Renal pelvis (tissue), 12 donors: ENCODE measurements at places on chromosomes 3 and 15.
A peak's percentile ranks its signal among the peaks of the same experiment; 100 is the strongest.

DNA sequence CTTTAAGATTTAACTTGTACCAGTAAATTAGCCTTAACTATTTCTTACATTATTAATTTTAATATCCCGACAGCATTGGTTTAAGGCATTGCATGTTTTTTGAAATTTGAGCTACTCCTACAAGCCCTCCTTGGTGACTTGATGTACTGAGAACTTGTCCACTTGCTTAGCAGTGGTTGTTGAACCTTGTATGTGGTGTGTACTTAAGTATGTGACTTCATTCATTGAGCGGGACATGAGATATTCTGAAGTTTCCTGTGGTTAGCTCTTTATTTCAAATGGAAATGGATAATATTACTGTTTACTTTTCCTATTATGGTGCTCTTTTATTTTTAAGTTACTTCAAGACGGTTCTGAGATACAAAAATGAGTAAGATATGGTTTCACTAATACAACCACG is 3.6 kb upstream of the COL6A5 start:
- DNase-seq, result no peak

DNA sequence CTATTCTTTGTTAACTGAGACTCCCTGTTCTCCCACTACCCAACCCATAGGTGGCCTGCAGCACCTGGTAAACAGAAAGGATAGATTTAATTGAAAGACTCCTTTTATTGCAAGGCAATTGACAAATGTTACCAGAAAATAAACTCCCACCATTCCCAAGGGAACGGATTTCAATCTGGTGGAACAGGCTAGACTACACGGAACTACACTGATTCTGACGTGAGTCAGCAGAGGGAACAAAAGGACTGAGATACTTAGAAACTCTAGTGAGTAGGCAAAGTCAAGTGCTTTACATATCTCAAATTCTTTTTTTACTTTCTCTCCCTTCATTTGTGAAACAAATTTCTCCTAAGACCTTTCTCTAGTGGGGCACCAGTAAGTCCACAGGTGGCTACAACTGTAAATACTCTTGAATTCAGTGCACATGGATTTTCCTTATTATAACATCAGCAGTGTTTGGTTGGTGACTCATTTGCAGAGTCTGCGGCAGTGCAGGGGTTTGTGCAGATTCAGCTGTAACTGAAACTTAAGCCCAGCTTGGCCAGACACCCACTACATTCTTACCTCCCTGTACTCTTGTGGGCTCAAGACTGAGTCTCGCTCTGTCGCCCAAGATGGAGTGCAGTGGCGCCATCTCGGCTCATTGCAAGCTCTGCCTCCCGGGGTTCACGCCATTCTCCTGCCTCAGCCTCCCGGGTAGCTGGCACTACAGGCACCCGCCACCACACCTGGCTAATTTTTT is 34.3 kb upstream of the PLSCR2 start:
- no peak for DNase-seq

DNA sequence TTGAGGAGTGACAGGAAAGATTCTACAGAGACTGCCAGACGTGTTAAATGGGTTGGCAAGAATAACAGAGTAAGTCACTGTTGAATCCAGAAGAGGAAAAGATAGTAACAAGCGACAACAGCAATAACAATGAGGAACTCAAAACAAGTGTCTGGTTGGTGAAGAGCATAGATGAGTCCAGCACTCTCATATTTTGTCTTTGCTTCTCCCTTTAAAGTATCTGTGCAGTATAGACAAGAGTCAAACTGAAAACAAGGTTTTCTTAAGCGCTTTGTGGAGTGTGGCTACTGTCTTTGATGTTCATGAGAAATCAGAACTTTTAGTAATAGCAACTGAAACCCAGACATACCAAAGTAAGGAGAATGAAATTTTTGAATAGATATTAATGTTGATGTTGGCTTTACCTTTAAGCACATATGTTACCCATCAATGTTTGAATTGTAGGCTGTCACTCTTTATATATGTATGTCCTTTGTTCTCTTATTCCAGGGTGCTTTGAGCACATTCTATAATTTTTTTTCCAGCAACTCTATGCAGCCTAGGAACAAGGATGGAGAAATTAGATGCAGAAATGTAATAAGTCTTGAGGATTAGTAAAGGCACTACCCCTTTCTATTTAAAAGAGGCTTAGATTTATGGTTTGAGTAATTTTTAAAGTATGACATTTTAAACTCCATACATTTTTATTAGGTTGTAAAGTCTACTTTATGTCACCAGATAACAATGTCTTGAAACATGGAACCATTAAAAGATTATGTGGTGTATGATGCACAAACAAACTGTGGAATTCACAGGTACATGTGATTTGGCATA is 185.5 kb downstream of the NFKBIZ start:
- DNase-seq, result no peak

DNA sequence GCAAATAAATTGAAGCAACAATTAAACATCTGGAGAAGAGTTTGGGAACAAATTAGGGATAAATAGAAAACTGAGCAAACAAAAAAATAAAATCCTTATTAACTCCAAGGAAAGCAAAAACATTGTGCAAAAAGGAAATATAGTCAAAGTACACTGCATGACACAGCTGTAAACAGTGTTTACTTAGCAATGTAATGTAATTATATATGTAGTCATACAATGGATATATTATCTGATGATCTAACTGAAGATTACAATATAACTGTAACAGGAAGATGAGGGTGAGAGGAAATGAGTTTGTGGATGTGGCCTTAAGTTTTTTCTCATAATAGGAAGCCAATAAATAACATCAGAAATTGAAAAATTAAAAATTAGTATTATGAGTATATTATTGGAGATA is 42.5 kb downstream of the SCN10A start:
- no peak for DNase-seq

DNA sequence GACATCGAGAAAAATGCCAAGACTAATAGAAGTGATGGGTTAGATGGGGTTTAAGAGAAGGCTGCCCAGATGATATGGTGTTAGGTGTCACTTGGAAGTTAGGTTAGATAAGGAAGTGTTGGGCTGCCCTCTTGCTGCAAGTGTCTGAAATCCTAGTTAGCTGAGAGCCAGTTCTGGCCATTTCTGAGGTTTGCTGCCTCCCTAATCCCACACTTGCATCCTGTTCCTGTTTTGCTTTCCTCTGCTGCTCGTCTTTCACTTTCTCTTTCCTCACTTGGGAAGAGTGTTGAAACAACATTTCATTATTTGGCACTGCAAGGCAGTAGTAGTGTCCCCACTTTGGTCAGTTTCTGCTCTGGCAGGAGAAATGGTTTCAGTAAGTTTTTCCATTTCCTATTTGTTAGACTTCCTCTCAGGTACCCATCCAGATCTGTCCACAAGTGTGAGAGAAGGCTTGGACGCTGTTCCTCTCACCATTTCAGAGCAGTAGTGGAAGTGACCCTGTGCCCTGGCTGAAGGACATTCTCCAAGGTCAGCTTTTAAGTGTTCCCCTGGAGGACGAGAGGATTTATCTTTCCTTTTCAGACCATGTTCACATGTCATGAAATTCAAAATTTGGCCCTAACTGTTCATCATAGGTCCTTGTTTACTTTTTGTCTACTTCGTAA is 93.3 kb downstream of the ADAMTSL3 start:
- no peak for DNase-seq

GRCh38 chr3:156371701-156372100 is 183.2 kb downstream of the SSR3 start:
- peak; percentile 27 for DNase-seq

DNA sequence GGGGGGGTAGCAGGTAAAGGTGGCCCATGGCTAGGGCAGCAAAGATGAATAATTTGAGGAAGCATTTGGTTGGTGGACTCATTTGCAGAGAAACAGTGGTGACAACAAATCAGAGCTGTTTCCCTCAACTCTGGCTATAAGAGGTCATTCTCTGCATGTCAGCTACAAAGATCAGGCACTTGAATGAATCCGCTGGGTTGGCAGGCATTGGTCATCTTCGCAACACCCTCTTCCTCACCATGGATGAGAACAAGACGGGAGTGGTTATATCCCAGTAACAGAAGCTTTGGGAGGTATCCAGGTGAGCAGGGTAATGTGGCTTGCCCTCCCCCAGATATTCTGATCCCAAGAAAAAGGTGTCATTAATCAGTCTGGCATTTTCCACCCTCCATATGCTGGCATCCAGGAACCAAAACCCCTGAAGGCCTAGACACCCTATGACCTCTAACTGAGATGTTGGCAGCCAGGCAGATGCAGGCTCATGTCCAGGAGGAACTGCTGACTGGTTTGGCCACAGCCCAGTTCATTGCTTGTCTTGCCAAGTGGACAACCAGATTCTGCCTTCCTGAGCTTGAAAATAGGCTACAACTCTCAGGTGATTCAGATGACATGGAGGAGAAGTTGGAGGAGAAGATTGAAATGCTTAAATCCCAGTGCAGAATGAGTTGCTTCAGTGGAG is 108.9 kb upstream of the TRIM42 start:
- no peak for DNase-seq

DNA sequence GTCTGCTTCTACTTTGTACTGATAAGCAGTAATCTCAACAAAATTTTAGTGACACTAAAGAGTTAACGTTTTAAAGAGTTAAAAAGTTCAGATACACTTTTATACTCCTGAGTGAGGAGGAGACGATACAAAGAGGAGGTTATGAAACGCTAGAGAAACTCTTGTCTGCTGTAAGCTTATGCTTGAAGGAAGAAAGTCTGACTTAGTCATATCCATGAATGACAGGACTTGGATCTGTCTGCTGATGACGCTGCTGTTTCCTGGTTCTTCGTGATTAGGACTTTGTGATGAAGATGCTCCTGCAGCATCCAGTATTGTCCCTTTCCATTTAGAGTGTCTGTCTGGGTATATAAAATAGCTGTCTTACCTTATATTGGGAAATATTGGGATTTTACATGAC is 15.8 kb downstream of the TCF12 start:
- DNase-seq, result no peak

DNA sequence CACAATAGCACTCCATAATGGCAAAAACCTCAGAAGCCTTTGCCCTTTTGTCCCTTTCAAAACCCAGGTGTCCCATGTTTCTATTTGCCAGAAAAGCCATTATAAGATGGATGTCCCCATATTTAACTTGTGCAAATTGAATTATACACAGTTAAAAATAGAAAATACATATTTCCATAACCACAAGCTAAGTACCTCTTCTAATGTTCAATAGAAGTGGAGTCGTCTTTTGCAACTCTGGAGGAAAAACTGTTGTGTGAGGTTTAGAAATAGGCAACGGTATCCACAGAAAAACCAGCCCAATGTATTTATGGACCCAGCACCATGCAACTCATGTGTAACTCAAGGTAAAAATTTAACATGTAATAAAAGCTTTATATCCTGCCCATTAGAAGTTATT is 83.6 kb upstream of the STRIT1 start:
- no peak for DNase-seq

DNA sequence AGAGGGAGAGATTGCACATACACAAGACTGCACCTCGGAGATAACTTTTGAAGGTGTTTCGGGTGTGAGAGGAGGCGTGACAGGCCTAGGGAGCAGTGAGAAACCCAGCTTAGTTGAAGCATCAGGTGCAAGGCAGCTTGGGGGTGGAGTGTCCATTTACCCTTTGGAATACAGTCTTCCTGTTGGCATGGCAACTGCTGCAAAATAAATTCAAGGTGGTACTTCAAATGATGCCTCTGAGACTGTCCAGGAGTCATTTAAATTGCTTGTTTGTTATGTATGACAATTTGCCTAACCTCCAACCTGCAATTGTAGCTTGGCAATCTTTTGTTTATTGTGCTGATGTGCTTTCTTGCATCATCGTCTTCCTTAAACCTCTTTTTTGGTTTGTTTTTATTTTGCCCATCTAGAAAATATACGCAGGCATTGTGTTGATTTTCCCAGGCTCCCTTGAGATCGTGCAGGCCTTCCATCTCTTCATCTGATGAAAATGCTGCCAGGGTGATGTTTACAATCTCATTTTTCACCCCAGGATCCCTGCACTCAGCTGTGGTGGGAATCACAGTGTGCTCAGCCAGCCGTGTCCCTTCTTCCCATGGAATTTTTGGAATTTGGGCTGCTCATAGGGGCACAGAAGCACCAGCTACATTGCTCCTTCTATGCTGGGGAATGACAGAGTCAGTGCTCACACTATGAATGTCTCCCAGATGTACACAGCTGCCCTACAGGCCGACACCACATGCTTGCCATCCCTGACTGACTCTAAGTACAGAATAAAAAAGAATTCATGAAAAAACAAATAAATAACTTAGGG is 583.1 kb upstream of the CFAP20DC start:
- DNase-seq, result peak; percentile 17

DNA sequence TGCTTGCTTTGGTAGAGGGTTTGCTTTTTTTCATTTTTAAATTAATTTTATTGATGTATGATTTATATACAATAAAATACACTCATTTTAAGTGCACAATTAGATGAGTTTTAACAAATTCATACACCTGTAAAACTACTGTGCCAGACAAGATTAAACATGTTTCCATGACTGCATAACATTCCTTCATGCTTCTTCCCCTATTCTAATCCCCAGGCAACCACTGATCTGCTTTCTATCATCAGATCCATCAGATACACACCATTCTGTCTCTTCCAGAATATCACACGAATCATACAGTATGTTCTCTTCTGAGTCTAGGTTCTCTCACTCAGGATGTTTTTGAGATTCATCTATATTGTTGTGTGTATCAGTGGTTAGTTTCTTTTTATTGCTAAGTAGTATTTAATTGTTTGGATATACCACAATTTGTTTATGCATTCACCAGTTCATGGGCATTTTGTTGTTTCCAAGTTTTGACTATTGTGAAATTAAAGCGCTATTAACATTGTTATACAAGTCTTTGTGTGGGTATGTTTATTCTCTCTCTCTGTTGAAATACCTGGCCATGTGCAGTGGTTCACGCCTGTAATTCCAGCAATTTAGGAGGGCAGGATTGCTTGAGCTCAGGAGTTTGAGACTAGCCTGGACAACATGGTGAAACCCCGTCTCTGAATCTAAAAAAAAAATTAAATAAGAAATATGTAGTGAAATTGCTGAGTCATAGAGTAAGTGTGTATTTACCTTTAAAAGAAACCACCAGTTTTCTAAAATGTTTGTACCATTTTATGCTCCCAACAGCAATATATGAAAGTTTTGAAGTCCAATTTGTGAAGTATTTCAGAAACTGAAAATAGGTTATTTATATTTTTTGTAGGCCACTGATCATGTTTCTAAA is 7.0 kb upstream of the TFG start:
- DNase-seq, result no peak

DNA sequence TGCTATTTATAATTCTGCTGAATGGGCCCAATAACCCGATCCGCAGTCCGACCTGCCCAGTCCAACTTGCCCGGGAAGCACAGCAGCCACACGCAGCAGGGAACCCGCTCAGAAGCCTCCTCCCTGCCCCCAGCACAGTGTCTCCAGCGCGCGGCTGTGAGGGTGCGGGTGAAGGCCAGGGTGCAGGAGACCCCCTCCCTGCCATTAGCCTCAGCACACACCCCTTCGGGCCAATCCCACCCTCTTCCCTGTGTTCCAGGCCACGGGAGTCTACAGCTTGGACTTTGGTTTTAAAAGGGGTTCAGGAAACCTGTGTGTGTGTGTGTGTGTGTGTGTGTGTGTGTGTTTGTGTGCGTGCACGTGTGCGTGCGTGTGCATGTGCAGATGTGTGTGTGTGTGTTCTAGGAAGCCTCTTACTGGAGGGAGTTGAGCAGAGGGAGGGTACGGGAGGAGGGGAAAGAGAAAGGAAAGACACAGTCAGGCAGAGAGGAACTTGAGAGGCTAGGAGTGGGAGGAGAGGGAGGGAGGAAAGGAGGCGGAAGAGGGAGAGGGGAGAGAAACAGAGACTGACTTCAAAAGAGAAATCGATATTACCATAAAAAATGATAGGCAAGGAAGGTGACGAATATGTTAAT is 34.2 kb downstream of the ATP2B2 start:
- peak; percentile 79 for DNase-seq
